ENCODE measurements at places on chromosomes 5 and 9.

GRCh38 chr5:37198842-37199241 lies 50.3 kb downstream of the CPLANE1 start:
- DNase-seq, result no peak

GRCh38 chr5:59976342-59976741 lies 82.8 kb upstream of the PDE4D start:
- DNase-seq, result no peak

- DNase-seq, result no peak
Observed at GRCh38 chr9:38119560-38120236, 50.7 kb upstream of the SHB start.

- no peak for DNase-seq
Observed at GRCh38 chr5:2582106-2582505, 169.4 kb downstream of the IRX2 start.

DNA sequence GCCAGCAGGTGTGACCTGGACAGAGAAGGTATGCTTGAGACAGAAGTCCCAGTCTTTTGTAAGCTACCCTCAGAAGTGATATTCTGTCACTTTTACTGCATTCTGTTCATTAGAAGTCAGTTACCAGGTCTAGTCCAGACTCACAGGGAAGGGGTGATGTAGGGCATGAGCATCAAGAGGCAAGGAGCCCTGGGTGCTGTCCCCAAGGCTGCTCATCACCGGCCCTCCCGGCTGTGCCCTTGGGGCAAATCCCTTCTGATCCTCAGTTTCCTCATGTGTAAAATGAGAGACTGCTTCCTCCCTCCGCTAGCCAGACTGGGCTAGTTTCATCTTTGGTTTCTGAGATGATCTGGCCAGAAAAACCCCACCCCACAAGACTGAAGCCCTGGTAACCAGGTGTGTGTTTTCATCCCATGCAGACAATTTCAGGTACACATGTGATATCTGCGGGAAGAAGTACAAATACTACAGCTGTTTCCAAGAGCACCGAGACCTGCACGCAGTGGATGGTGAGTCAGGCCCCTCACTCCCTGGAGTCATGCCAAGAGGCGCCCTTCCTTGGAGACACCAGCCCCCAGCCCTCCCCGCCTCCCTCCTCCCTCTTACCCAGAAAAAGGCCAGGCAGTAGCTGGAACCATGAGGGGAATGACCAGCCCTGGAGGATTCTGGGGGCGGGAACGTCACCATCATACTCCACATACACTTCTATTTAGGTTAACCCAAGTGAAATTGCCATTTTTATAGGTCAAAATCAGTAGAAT lies 71.0 kb downstream of the AMBP start:
- no peak for DNase-seq

DNA sequence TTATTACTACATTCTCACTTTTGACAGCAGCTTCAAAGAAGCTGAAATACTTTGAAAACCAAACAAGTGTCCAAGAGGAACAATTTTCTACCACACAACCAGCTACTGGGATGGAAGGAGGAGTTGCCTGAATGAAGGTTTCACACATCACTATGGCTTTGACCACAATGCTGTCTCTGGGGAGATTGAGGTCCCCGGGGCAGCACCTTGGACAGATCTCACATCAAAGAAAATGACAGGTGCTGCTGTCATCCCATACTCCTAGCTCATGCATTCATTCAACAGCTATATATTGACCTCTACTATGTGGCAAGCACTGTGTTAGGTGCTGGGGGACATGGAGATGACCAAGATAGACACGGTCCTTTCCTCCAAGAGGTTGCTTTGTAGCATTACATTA lies 233.2 kb upstream of the RASEF start:
- no peak for DNase-seq

GRCh38 chr5:67181648-67182221 lies 14.9 kb downstream of the CD180 start:
- DNase-seq, result no peak

- DNase-seq, result no peak
Observed at GRCh38 chr5:179822444-179822990, 1.8 kb downstream of the SQSTM1 start.

DNA sequence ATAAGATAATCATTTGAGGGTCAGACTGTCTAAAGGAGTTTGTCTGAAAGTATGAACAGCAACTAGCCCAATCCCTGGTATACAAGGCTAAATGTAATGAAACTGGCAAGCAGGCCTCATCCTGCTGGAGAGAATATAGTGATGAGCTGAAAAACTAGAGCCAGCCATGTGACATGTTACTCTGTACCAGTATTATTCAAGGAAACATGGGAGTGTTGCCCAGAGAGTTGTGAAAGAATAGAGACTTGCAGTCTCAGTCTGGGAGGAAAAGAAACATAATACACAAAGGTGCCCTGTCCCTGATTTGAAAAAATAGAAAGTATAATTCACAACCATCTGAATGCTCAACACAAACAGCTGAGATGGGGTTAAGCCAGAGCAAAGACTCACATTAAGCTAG lies 37.9 kb upstream of the HTR1A start:
- DNase-seq, result no peak

GRCh38 chr9:90903766-90904424 lies 102.3 kb downstream of the SYK start:
- DNase-seq, result no peak

- no peak for DNase-seq
Observed at GRCh38 chr9:132982458-132982857, 4.0 kb downstream of the GFI1B start.

- no peak for DNase-seq
Observed at GRCh38 chr9:134871697-134872340, 8.8 kb upstream of the FCN2 start.

DNA sequence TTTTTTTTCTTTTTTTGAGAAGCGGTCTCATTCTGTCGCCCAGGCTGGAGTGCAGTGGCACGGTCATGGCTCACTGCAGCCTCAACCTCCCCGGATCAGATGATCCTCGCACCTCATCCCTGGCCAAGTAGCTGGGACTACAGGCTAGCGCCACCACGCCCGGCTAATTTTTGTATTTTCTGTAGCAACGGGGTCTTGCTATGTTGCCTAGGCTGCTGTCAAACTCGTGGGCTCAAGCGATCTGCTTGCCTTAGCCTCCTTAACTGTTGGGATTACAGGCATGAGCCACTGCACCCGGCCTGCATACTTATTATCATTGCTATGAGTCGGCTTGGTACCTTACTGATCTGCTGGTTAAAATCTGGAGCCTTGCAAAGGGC lies 790 bp upstream of the IARS1 start:
- DNase-seq, result no peak

GRCh38 chr5:150532996-150533395 lies 25.1 kb downstream of the NDST1 start:
- DNase-seq, result no peak

DNA sequence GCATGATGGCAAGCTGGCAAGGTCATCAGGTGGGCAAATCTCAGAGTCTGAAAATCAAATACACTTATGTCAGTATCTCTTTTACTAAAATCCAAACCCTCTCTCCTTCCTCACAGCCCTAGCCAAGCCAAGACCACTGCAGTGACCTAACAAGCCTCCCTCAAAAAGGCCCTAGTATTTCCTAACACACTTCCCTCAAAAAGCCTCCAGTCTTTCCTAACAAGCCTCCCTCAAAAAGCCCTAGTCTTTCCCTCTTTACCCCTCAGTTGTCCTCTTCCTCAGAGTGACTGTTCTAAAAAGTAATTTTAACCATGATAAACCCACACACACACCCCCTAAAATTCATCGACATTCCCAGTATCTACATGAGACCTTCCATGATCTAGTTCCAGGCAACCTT lies 140.0 kb downstream of the CDK5RAP2 start:
- no peak for DNase-seq

GRCh38 chr5:10126900-10127299 lies 122.8 kb downstream of the ATPSCKMT start:
- DNase-seq, result no peak

All from NCI-H1048 (cell line).